ENCODE measurements at places on chromosomes 7 and 10. TPM values are rescaled to one million over a fixed set of nuclear protein-coding genes. Genes with fewer than 3 reads are reported as not detected.

UNCX gene
- total RNA-seq: not detected

SPRN gene
- 0.52 TPM for total RNA-seq

HMX3 gene
- not detected for total RNA-seq

MALRD1 gene
- 12.3 TPM for total RNA-seq

DNA sequence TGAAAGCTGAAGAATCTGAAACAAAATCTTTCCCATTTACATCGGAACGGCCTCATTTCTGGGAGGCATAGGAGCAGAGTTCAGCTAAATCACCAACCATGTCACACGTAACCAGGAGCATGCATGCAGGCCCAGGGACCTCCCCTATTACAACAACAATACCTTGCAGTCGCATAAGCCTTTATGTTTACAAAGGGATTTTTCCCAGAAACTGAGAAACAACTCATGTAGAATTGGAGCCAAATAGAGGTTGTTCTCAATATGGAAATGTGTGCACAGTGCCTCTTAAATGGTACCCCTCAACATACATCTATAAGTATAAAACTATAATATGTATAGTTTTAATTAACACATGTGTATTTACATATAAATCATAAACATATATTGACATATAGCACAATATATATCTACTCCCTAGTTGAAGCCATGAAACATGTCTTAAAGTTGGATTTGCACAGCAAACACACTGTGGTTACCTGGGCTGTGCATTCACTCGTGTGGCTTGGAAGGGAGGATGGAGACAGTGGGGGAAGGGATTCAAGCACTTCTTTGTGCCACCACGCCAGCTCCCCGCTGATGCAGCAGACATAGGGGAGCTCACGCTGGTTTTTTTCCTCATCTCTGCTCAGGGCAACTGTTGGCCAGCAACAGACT is 35.0 kb upstream of the DGKI start:
- peaks cover 9% of the 10 kb centered on the region for H3K4me1 ChIP-seq
- no peak for DNase-seq
- H3K36me3 ChIP-seq: no peaks in the 10 kb centered on the region
- H3K27me3 ChIP-seq: no peaks in the 10 kb centered on the region
- no peak overlapping the region for H3K27ac ChIP-seq
- no peak overlapping the region for H3K4me3 ChIP-seq

All from left lung (tissue), 14 donors.